Mesothelial cell of epicardium (in vitro differentiated cells): ENCODE measurements at places on chromosomes 5 and 9.

GRCh38 chr5:179192185-179192890 lies 132.2 kb downstream of the ZNF354C start:
- no peak for DNase-seq

DNA sequence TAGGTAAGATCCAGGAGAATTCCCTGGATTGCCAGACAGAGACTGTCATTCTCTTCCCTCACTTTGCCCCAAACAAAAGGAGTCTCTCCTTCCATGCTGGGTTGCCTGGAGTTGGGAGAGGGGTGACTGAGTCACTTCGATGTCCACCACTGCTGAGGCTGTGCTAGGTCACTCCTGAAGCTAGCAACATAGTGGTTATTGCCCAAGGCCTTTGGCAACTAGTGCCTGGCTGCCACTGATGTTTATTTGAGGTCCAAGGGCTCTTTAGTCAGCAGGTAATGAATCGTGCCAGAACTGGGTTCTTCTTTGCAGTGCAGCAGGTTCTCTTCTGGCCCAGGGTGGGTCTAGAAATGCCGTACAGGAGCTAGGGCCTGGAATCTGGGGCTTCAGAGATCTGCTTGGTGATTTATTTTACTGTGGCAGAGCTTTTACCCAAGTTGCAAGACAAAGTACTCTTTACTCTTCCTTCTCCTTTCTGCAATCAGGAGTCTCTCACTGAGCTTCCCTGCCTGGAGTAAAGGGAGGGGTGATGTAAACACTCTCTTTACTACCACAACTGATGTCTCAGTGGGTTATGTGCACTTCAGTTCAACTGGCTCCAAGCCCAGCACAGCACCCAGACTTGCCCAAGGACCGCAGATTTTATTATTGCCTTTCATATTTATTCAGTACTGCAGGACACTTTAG lies 155.7 kb upstream of the SH3GL2 start:
- DNase-seq, result no peak

GRCh38 chr5:43485406-43485805 lies 1.7 kb upstream of the TMEM267 start:
- no peak for DNase-seq

DNA sequence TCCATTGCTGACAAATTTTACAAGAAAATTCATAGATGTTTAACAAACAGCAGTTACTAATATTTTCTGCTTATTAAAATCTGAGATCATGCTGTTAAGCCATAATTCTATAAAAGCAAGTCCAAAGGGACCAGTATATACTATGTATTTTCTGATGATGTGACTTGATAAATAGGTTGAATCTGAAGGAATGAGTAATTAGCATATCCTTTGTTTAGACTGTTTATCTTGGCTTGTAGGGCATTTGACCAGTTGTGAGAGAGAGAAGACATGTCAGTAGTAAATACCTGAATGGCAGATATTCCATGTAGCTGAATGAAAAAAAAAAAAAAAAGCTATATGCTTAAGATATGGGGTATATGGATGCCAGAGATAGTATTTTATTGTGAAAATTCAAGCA lies 14.6 kb downstream of the CPEB4 start:
- DNase-seq, result no peak

GRCh38 chr5:76556511-76557221 lies 66.5 kb downstream of the F2RL2 start:
- no peak for DNase-seq
